ENCODE measurements at places on chromosomes 11 and 22. TPM values are rescaled to one million over a fixed set of nuclear protein-coding genes. Genes with fewer than 3 reads are reported as not detected.

DTX4 gene
- polyA plus RNA-seq: 1.6 TPM

KCNC1 gene
- polyA plus RNA-seq: not detected

OR52N5 gene
- not detected for polyA plus RNA-seq

OTOG gene
- not detected for polyA plus RNA-seq

AHNAK gene
- 207 TPM for polyA plus RNA-seq

OR10G4 gene
- polyA plus RNA-seq: not detected

BTBD18 gene
- not detected for polyA plus RNA-seq

RIBC2 gene
- polyA plus RNA-seq: 0.26 TPM

KRTAP5-7 gene
- not detected for polyA plus RNA-seq

SHISA8 gene
- polyA plus RNA-seq: not detected

C11orf97 gene
- not detected for polyA plus RNA-seq

MN1 gene
- polyA plus RNA-seq: 2.2 TPM

OR52A5 gene
- polyA plus RNA-seq: not detected

ARCN1 gene
- polyA plus RNA-seq: 216 TPM

TRIM49B gene
- polyA plus RNA-seq: not detected

FOLR2 gene
- not detected for polyA plus RNA-seq

AQP11 gene
- 0.12 TPM for polyA plus RNA-seq

TRIM49D2 gene
- polyA plus RNA-seq: not detected

TMPRSS4 gene
- polyA plus RNA-seq: 1.7 TPM

KDM4E gene
- polyA plus RNA-seq: not detected

MMP11 gene
- polyA plus RNA-seq: 0.20 TPM

C11orf52 gene
- polyA plus RNA-seq: 2.9 TPM

DEUP1 gene
- polyA plus RNA-seq: 0.03 TPM

EIF3L gene
- polyA plus RNA-seq: 639 TPM

POU2AF1 gene
- polyA plus RNA-seq: not detected

OR2D2 gene
- polyA plus RNA-seq: 0.14 TPM

NAP1L4 gene
- 92.2 TPM for polyA plus RNA-seq

PICK1 gene
- 26.8 TPM for polyA plus RNA-seq

MYO18B gene
- not detected for polyA plus RNA-seq

KDM4D gene
- 0.48 TPM for polyA plus RNA-seq

DRD4 gene
- polyA plus RNA-seq: not detected

MS4A4E gene
- not detected for polyA plus RNA-seq

RFPL2 gene
- polyA plus RNA-seq: not detected

POU2AF2 gene
- not detected for polyA plus RNA-seq

OR6T1 gene
- not detected for polyA plus RNA-seq

TPBGL gene
- not detected for polyA plus RNA-seq

MUC5AC gene
- not detected for polyA plus RNA-seq

A4GALT gene
- polyA plus RNA-seq: 4.4 TPM

RAB38 gene
- polyA plus RNA-seq: 146 TPM

OR10A2 gene
- not detected for polyA plus RNA-seq

ROBO4 gene
- 0.94 TPM for polyA plus RNA-seq

FAM180B gene
- not detected for polyA plus RNA-seq

IFITM10 gene
- polyA plus RNA-seq: 0.14 TPM

CARD18 gene
- 11.5 TPM for polyA plus RNA-seq

XKR3 gene
- polyA plus RNA-seq: not detected

PHF21B gene
- not detected for polyA plus RNA-seq

DEPDC5 gene
- 7.6 TPM for polyA plus RNA-seq

HSD17B12 gene
- 129 TPM for polyA plus RNA-seq

RBMXL2 gene
- not detected for polyA plus RNA-seq

TMEM86A gene
- polyA plus RNA-seq: 2.5 TPM

SERPING1 gene
- polyA plus RNA-seq: 21.9 TPM
